ENCODE measurements at places on chromosomes 16 and 17.
A peak's percentile ranks its signal among the peaks of the same experiment; 100 is the strongest.

DNA sequence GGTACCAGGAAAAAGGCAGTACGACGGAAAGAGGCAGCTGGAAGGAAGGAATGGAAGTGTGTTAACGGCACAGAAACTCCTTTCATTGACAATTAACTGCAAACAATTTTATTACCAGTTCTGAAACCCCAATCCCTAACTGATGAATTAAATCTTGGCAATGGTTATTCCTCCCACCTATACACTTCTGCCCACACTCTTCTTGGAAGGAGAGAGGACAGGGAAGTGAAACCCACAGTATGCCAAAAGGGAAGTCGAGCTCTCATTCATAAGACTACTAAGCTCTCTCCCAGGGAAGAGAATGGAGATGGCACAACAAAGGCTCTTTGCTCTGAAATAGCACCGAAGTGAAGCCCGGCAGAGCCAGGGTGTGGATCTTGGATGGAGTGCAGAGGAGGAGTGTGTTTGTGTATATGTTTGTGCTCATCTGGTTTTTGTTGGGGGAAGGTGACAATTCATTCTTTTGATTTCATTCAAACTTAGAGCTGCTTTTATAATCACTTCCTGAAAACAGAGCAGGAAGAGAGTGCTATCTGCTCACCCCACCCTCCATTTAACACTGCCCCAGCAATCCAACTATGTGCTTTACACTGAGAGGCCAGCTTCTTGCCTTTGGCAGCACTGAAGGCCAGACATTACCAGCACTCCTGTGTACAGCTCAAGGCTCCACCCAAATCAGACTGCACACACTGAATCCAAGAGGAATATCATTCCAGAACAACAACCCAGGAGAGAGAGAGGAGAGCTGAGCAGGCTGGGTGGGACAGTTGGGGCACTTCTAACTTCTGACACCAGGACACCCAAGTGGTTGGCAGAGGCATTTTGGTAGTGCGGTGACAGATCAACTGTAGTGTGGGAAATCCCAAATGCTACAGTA is 68.7 kb downstream of the HIC1 start:
- no peak for DNase-seq

- DNase-seq = no peak
Measured at GRCh38 chr17:67503184-67503583, 126.1 kb downstream of the PITPNC1 start.

DNA sequence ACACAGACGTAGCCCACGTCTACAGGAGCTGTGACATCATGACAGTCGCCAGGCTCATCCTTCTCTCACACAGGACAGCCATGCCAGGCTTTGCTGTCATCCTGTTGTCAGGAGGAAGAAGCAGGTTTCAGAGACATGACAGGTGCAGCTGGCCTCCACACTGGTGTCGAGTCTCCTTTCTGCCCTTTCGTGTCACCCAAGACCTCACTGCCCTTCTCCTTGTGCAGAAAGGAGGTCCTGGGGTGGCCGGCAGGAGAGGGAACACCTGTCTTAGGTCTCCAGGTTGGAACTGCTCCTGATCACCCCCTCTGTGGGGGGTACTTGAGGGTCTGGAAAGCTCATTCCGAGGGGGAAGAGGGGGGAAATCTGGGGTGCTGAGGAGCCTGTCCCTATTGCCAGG is 41.6 kb upstream of the IRF8 start:
- no peak for DNase-seq

DNA sequence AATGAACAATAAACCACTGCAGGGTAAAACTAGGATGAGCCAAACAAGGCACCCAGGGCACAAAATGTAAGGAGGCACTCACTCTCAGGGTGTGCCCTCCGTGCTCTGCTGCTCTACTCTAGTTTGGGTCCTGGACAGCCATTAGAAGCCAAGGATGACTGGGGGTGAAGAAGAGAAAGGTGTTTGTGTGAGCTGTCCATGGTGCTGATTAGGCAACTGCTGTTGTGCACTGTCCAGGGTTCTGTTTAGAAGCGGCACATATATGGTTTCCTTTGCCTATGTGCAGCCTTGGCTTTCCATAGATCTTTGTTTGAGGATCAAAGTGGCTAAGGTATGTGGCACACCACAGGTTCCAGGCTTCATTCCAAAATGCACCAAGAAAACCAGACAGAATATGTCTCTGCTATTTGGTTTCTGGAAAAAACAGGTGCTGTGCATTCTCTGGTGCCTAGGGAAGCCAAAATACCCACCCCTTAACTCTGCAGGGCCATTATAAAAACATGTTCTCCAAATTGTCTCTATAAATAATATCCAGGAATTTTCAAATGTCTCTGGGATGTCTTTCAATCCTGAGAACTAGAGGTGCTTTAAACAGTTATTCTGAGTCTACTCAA is 123.5 kb downstream of the CBLN1 start:
- DNase-seq = no peak

GRCh38 chr17:15194859-15195277 is 70.3 kb downstream of the PMP22 start:
- DNase-seq = no peak

DNA sequence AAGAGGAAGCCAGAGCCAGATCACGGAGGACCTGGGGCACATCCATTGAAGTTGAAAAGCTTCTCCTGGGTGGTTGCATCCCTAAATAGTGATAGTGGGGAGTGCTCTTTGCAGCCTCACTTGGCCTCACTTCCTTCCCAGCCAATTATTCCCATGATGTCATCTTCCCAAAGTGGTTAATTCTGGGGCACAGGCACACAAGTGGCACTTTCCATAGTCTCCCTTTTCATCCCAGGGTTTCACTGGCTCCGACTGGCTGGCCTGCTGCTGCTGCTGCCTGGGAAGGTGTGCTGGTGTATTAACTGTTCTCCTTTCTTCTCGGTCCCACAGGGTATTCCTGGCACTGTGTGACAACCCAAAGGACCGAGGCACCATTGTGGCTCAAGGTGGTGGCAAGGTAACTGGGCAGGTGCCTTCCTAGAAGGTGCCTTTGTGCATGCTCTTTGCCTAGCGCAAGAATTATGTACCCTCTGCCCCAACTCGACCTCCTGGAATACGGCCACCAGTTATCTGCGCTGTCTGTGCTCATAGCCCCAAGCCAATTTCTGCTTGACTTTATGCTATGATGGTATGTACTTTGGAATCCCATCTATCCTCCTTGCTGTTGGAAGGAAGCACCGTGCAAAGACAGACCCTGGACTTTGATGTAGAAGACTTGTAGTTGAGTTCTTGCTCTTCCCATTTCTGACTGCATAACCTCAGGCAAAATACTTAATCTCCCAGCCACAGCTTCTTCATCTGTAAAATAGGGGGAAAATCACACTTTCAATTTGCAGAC is 18.4 kb downstream of the SLC35G3 start:
- DNase-seq = no peak

DNA sequence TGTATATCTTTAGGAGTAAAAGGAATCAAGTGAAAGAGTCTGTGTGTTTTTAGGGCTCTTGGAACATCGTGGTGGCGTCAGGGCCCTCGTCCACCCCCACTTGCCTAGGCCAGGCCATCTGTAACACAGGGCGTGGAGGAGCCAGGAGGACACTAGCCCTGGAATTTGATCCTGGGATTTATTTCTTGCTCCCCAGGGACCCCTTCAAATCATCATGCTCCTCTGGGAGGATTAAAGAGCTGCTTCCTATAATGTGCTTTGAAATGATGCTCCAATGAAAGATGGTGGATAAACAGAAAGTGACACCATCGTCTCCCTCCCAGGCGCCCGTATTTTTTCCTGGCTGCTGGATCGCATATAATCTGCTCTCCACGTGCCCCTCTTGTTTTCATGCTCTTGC is 113.3 kb downstream of the AATF start:
- peak; percentile 38 for DNase-seq

DNA sequence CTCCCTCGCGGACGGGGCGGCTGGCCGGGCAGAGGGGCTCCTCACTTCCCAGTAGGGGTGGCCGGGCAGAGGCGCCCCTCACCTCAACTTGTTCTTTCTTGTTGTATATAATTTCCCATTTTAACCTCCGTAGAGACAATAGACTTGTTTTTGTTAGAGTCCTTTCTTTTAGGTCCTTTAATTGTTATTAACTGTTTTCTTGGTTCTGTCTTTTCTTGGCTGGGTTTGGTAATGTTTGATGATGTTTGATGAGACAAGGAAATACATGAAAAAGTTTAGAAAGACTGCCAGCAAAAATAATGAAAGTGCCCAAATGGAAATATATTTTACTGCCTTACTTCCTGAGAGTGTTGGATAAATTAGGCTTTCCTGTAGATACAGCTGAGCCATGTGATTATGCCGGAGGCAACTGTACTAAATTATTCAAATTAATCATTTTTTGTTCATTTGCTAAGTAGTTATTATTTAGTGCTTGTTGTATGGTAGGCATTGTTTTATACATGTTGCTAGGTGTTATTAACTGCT is 30.9 kb downstream of the PRPSAP2 start:
- no peak for DNase-seq

DNA sequence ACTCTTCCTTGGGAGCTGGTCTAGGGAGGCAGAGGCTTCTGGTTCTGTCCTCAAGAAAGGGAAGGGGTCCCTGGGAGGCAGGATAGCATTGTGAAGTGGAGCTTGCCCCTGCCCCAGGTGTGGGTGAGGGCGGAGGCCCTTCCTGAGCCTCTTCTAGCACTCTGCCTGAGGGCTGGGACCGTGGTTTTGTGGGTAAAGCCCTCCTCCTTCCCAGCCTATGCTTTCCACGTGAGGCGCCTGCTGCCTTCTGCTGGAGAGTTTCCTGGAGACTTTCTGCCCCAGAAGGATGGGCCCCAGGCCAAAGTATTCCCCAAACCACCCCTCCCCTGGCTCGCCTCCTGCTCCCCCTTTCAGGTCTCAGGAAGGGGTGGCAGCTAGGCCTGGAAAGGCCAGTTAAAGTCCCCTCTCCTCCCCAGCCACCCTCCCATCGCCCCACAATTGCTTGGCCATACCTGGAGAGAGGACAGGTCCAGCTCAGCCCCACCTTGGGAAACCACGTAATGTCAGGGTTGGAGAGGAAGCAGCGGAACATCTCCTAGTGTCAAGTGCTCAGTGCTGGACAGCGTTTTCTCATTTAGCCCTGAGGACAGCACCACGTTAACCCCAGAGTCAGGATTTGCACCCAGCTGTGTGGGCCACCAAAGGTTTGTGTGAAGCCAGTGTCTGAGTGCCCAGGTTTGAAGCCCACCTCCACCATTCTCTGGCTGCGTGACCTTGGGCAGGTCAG is 5.6 kb downstream of the SBK1 start:
- no peak for DNase-seq

DNA sequence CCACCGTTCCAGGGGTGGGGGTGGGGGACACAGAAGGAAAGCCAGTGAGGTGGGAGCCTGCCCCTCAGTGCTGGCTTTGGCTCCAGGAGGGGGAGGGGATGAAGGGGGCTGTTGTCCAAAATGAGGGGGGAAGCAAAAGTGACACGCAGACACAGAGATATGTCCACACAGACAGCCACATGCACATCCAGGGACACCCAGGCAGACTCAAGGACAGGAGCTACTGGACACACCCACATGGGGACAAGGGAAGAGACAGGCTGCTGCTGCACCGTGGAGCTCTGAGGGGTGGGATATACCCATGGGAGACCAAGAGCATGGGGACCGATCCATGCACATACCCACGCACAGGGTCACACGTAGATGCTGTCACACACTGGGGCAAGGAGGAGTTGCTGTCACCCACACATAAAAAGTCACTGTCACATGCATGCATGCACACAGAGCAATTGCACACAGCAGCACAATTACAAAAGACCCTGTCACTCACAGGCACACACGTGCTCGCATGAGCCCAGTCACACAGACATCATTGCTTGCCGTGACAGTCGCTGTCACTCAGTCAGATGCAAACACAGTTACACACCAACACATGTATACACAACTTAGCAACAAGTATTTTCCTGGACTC is 1.3 kb downstream of the THRA start:
- no peak for DNase-seq

DNA sequence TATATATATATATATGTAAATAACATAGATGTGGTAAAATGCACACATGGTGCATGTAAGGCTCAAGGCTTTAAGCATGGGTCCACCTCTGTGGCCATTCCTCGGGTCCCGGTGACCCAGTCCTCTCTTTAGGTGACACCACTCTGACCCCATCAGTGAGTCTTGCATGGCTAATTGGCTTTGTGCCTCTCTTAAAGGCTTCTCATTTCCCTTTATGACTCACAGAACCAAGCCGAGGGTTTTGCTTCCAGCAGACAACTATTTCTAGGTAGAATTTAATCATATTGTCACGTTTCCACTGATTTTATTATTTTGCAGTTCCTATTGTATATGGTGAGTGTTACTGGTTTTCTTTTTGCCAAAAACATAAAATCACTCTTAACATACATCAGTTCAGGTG is 59.7 kb downstream of the PLCG2 start:
- no peak for DNase-seq

DNA sequence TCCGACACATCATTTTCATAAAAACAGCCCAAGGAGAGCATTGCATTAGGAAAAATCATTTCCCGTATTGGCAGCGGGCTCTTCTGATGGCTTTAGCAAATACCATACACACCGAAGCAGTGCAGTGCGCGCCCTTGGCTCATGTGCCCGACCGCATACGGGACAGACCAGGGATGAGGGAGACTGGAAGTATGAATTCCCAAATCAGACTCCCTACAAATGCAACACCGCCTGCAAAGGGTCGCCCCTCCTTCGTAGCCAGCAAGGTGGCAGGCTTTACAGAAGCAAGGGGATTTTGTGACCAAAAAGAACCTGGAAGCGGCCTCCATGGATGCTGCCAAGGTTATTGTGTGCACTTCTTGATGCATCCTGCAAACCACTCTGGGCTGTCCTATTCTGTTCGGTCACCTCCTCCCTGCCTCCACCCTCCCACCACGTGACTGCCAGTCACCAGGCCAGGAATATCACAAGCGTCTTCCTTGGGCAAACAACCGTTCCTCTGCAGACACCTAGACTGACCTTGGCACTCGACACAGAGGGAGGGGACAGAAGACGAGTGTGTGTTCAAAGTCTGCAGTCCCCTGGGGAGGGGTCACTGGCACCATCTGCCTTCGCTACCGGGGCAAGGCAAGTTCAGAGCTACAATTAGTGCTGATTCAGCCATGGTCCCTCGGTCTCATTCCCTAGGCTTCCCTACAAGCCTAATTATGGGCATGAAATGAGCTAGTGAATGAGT is 460.4 kb downstream of the SLC39A11 start:
- DNase-seq = peak; percentile 85

- no peak for DNase-seq
Measured at GRCh38 chr16:27430923-27431484, 29.0 kb downstream of the IL21R start.

All from NCI-H526 treated with DMSO at 0.1 percent for 48 hours (cell line).